Stimulated activated CD4-positive, alpha-beta T cell treated with anti-CD3 and anti-CD28 coated beads, TNF-alpha, amount 100 ng/mL, for 4 hours (primary cell): ENCODE measurements at places on chromosomes 2 and 18.

DNA sequence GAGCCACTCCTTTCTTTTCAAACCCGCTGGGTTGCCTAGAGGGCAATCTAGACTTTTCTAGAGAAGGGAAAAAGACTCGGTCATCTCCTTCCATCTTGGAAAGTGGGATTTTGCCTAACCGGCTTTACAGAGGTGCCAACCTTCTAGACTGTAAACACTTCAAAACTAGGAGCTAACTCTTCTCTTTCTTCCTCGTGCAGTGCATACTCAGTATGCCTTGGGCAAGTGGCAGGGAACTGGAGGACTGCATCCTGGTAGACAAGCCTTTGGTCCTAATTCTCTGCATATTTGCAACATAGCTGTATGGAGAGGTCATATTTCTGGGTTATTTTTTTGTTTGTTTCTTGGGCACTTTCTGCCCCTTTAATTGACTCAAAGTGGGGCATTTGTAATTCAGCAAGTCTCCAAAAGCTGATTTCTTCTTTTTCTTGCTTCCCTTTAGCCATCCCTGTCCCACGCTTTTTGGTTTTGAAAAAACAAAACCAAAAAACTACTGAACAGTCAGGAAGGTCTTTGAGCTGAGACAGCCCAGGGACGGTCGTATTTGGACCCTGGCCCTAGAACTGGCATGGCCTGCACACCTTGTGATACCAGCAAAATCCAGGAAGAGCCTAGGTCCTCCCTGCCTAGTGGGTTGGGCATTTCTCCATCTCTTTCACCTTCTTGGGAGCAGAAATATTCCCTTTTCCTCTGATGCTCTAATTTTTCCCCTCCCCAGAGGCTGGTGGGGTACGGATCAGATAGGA lies 5.8 kb upstream of the GATA6 start:
- no peak for DNase-seq

DNA sequence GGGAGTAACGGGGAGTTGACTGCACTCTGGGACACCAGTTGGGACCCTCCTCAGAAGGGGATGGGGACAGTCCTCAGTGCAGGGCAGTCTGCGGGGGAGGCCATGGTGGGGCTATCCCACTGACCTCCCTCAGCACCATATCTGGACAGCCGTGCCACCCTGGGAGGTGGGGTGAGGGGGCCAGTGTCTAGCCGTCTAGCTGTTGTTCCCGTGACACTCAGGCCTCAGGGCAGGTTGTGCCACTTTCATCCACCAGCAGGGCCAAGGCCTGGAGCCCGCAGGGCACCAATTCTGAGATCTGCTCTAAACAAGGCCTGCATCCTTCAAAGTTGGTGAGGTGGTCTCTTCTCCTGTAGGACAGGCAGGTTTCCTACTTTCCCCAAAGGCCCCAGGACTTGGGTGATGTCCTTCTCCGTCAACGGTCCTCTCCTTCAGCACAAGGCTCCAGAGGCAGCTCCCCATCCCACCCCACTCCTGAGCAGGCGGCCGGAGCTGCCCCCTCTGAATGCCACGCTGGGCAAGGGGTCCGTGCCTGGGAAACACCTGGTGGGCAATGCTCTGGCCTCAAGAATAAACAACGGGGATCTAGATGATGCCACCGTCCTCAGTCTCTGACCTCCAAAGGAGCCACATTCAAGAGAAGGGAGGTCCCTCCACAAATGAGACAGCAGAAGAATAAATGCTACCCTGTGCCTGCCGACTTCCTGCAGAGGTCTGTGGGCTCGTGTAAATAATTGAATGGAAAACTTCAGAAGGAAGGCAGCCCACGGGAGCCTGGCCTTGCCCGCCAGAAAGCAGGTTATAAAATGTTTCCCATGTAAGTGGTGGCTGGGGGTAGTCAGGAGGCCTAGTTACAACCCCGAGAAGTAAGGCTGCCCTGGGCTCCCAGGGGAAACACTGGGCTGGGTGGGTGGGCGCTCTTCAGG lies 42.8 kb upstream of the PTMA start:
- DNase-seq: no peak

GRCh38 chr2:5319493-5319892 lies 372.7 kb upstream of the SOX11 start:
- no peak for DNase-seq

- DNase-seq: no peak
Observed at GRCh38 chr2:9030841-9031240, 27.4 kb upstream of the MBOAT2 start.

DNA sequence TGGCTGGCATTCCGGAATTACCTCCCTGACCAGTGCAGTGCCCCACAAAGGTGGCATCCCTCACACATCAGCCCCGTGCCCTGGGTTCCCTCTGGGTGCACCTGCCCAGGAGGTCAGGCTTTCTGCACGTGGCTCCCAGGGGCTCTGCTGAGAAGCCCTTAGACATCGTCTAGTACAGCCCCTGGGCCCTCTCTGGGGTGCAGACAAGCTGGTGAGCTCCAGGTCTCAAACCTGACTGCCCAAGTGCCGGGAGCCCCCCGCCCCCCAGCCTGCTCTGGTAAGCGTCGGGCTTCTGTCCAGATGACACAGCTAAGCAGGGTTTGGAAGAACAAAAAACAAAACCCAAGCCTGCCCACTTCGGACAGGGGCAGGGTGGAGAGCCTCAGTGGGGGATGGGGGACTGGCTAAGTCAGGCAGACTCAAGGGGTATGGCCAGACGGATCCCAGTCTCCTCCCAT lies 20.2 kb downstream of the TWIST2 start:
- DNase-seq: no peak

DNA sequence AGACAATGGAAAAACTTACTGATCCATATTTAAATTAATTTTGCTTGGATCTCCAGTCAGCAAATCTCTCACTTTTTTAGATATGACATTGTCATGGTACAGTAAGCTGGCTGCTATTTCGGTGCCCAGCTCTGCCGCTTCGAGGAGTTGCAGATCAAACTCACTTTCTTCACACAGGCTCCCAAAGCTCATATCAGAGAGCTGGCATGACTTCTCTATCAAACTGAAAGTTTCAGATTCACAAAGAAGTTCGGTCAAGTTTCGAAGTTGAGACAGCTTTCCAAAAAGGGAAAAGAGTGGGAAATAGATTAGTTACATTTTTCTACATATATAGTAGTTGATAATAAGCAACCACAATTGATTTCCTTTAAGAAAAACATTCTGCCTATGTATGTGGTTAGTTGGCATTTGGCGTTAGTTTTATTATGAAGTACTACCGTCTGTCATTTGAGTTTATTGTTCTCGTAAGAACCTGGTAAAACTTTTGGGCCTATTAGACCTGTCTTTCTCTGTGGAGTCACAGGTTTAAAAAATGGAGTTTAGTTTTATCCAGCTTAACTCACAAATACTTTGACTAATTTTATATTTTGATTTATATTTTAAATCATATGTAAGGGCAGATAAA lies 118.8 kb downstream of the ABCA12 start:
- DNase-seq: no peak

DNA sequence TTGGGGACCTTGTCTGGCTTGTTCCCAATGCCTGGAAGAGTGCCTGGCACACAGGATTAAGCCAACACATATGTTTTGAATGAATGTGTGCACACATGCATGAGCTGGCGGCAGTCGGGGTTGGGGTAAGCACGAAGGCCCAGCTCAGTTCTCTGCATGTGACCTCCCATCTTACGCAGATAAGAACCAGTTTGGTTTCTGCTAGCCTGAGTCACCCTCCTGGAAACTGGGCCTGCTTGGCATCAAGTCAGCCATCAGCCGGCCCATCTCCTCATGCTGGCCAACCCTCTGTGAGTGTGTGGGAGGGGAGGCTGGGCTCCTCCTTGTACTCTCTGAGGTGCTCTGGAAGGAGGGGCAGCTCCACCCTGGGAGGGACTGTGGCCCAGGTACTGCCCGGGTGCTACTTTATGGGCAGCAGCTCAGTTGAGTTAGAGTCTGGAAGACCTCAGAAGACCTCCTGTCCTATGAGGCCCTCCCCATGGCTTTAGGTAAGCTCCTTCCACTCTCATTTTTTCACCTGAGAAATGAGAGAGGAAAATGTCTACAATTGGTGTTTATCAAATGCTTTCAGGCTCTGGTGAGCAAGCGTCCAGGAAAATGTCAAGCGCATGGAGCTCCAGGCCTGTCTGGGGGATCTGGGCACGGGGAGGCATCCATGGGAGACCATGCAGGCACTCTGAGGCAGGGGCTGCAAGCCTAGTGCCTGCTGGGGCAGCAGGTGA lies 9.7 kb upstream of the IL1RN start:
- no peak for DNase-seq

DNA sequence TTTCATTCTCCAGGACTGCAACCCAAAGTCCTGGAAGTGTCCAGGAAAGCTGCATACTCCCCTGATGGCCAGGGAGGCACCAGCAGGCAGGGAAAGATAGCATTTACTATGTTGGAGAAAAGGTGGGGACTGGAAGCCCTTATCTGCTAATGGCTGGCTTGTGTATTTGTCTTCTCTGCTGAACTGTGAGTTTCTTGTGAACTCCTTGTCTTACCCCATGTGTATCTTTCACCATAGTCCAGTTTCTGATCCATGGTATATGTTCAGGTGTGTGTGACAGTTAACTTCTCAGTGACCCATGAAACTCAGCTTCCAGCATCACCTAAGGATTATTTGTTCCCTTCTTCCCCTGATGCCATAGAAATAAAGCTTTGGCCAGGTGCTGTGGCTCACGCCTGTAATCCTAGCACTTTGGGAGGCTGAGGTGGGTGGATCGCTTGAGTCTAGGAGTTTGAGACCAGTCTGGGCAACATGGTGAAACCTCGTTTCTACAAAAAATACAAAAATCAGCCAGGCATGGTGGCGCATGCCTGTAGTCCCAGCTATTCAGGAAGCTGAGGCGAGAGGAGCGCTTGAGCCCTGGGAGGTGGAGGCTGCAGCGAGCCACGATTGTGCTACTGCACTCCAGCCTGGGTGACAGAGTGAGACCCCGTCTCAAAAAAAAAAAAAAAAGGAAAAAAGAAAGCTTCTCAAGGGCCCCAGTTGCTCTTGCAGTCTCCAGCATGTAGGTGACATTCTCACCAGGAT lies 112.8 kb upstream of the MAP4K3 start:
- no peak for DNase-seq

GRCh38 chr2:37205689-37206341 lies 9.5 kb downstream of the CEBPZOS start:
- DNase-seq: no peak

DNA sequence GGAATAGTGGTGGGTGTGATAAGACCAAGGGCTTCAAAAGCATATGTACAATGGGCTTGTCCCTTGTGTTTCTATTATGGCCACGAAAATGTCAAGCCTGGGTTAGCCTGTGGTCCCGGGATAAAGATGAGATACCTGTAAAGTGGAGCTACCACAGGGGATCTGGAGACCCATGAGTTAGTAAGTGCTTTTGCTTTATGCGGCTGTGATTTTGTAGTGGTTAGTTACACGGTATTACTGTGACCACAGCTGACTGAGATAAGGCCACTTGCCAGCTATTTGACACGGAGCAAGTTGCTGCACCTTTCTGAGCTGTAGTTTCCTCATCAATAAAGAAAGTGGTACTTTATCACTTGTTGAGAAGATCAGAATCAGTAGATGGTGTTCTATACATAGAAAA lies 99.3 kb downstream of the PRELID3A start:
- DNase-seq: no peak

DNA sequence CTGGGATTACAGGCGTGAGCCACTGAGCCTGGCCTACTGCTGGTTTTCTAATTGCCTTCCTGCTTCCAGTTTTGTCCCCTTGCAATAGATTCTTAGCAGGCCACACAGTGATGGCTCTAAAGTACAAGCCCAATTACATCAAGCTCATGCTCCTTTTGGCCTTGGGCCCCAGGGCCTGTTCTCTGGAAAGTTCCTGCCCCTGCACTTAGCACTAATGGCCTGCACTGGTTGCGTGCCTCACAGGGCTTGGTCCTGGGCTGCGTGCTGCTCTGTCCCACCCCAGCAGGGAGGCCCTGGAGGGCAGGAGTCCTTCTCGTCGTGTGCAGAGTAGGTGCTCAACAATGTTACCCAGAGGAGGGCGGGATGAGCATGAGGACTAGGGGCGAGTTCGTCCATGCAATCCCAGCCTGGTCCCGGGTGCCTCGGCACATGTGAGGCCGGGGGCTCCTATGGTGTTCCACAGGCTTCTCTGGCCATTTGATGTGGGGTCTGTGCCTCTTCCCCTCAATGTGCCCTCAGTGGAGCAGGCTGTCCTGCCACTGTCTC lies 51.7 kb downstream of the PDCL3 start:
- no peak for DNase-seq

- no peak for DNase-seq
Observed at GRCh38 chr18:72866442-72866900, 1.3 kb downstream of the NETO1 start.

DNA sequence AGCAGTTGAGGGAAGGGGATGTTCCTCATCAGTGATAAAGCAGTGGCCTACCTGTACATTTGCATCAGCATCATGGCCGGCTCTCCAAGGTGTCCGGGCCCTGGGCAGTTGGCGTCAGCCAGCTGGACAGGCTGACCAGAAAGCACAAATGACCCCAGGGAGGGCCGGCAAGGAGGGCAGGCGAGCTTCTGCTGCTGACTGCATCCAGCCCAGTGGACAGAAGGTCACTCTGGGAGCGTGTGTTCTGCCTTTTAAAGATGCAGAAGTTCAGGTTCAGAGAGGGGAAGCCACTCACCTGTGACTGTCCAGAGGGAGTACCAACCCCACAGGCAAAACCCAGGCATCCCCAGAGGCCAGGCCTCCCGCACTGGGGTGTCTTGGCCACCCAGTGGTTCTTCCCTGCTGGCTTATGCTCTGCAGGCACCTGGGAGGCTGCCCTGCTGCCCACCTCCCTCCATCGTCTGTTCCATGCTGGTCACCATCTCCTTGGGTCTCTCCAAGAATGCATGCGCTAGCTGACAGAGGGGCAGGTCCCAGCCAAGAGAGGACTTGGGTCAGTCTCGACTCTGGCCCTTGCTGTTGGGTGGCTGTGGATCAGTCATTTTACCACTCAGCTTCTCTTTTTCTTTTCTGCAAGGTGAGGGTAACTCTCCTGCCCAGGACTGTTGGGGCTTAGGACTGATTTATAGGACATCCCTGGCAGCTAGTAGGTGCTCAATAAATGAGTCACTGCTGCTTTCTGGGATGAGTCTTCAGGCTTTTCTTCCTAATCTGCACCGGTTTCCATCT lies 89.9 kb downstream of the INHBB start:
- DNase-seq: no peak

GRCh38 chr2:38948995-38949394 lies 59.3 kb downstream of the ARHGEF33 start:
- no peak for DNase-seq

DNA sequence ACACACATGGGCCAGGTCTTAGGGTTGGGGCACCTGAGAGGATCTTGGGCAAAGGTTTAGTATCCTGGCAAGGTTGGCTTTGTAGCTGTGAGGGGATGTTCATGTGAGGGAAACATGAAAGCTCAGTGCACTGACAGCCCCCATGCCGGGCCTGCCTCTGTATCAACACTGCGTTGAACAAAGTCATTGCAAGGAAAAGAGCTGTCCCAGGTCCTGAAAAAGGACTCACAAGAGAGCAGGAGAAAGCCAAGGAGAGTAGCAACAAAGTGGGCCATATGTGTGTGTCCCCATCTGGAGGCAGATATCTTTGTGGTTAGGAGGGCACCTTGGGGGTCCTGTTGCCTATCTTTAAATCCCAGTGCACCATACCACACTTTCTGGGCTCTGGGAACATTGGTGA lies 237.8 kb upstream of the THSD7B start:
- DNase-seq: no peak

- DNase-seq: no peak
Observed at GRCh38 chr18:13613099-13613498, 113.3 kb downstream of the FAM210A start.

- no peak for DNase-seq
Observed at GRCh38 chr2:65062843-65063825, 6.9 kb downstream of the CEP68 start.

GRCh38 chr2:219656526-219656925 lies 29.1 kb downstream of the SLC4A3 start:
- no peak for DNase-seq

- no peak for DNase-seq
Observed at GRCh38 chr18:61400716-61401115, 67.5 kb downstream of the CDH20 start.
